Activated T-cell treated with anti-CD3 and anti-CD28 coated beads, Interleukin-2, amount 50 U/mL, for 72 hours (primary cell): ENCODE measurements at places on chromosomes 6 and 20.

DNA sequence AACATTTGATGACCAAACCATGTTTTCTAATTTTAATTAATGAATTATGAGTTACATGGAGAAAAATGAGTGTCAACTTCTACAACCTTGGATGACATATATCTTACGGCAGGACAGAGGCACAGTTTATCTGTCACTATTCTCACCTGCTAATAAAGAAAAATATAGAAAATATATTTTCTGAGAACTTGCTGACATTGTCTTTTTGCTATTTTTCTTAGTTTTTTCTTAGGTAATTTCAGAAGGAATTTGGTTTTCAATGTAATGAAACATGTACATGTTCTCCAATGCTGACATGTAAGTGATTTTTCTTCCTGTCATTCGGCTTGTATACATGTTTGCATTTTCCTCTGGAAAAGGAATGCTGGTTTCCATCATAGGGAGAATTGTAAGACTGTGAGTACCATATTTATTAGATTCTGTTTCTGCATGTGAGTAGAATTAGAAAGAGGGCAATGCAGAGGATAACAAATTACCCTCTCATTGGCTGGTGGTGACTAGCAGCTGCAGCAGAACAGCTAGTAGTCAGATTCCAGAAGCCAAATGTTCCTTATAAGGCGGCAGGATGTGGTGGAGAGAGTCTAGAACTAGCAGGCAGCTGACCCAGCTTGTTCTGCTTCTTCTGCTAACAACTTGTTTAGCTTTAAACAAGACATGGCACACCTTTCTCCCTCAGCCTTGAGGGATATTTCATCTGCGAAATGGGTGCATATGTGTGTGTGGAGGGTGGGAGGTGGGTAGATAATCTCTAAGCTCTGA, 132.8 kb upstream of the SPACA1 start:
- no peak overlapping the region for H3K27ac ChIP-seq
- no peak overlapping the region for H3K4me3 ChIP-seq
- no peak for DNase-seq
- H3K27me3 ChIP-seq, result peaks cover 10% of the 10 kb centered on the region
- peaks cover 9% of the 10 kb centered on the region for H3K4me1 ChIP-seq

- H3K4me1 ChIP-seq, result no peaks in the 10 kb centered on the region
- H3K27ac ChIP-seq, result no peak overlapping the region
- DNase-seq, result no peak
These were observed 364.6 kb downstream of the GJA1 start for GRCh38 chr6:121800047-121800446.

DNA sequence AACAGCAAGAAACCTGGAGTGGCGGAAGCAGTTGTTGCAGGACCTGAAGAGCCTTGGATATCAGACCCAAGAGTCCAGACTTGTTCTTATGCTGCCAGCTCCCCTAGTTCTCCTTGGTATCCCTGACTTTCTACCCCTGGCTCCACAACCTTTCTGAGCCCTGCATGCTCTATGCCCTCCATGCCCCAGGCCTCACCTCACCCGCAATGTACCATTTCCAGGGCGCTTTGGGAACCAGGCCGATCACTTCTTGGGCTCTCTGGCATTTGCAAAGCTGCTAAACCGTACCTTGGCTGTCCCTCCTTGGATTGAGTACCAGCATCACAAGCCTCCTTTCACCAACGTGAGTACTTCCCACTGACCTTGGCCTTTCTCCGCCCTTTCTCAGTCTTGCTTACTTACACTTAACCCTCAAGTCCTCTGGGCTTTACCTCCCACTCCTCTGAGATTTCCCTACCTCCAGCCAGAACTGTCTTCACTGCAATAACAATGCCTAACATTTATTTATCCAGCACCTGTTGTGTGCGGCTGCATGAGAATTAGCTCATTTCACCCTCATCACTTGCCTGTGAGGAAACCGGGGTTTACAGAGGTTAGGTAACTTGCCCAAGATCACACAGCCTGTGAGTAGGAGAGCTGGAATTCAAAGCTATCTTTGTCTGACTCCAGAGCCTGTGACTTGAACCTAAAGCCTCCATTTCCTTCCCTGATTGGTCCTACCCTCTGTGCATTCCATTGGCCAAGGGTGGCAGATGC, 2.3 kb downstream of the POFUT1 start:
- H3K36me3 ChIP-seq, result peaks cover 57% of the 10 kb centered on the region
- H3K4me3 ChIP-seq, result peak overlapping the region; percentile 91
- H3K4me1 ChIP-seq, result peaks cover 57% of the 10 kb centered on the region

- DNase-seq, result no peak
- no peak overlapping the region for H3K4me3 ChIP-seq
- no peaks in the 10 kb centered on the region for H3K36me3 ChIP-seq
- H3K4me1 ChIP-seq, result no peaks in the 10 kb centered on the region
- H3K27ac ChIP-seq, result no peak overlapping the region
These were observed 86.0 kb upstream of the SLC2A12 start for GRCh38 chr6:134138226-134138975.

- no peak overlapping the region for H3K4me3 ChIP-seq
- H3K27ac ChIP-seq, result no peak overlapping the region
- peaks cover 37% of the 10 kb centered on the region for H3K27me3 ChIP-seq
These were observed 3.2 kb upstream of the PPP1R3G start for GRCh38 chr6:5081955-5082354.

DNA sequence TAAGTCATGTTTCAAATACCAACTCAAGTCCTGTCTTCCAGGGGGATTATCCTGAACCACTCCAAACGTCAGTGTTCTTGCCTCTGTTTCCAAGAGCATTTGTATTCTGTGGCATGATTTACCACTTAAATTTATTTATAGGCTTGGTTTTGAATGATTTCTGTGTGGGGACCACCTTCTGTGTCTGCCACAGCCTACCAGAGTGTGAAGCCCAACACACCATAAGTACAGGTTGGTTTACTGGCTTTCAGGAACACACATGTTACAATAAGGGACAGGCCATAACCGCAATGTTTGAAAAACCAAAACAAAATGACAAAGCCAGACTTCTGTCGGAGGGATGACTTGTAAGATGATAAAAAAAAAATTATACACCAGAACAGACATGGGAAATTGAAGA, 56.5 kb upstream of the MAP3K7 start:
- H3K4me1 ChIP-seq, result no peaks in the 10 kb centered on the region
- H3K36me3 ChIP-seq, result no peaks in the 10 kb centered on the region
- H3K27ac ChIP-seq, result no peak overlapping the region
- no peak overlapping the region for H3K4me3 ChIP-seq

DNA sequence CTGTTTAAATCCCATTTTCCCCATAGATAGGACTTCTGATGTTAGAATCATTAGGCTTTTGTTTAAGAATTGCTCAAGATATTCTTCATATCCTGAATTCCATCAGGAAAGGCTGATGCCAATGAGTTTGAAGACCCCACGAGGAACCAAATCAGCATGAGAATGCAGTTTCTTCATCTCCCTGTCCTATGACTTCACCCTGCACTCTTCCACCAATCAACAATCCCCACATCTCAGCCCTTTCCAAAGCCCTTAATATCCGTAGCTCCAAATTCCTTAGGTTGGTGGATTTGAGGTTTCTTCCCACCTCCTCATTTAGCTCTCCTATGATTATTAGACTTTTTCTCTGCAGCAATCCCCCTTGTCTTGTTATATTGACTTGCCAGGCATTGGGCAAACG, 88.3 kb upstream of the PRND start:
- H3K4me1 ChIP-seq, result no peaks in the 10 kb centered on the region
- H3K27me3 ChIP-seq, result no peaks in the 10 kb centered on the region
- H3K27ac ChIP-seq, result no peak overlapping the region
- H3K36me3 ChIP-seq, result no peaks in the 10 kb centered on the region
- no peak for DNase-seq

DNA sequence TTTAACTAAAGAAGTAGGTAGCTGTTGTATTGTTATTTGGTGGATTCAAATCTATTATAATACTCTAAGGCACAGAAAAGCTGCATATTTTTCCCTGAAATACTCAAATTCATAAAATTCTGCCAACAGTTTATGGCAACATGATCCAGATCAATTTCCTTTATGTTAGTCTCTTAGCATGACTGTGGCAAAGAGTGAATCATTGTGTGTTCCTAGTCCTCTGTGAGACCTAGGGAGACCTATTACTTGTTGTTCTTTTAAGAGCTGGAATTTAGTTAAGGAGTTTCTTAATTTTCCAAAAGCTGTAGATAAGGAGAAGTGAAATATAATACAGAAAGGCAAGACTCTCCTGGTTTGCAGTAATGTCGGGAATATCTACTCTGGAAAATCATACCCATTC, 149.6 kb downstream of the RIMS1 start:
- no peak overlapping the region for H3K27ac ChIP-seq
- no peaks in the 10 kb centered on the region for H3K27me3 ChIP-seq
- H3K36me3 ChIP-seq, result no peaks in the 10 kb centered on the region

DNA sequence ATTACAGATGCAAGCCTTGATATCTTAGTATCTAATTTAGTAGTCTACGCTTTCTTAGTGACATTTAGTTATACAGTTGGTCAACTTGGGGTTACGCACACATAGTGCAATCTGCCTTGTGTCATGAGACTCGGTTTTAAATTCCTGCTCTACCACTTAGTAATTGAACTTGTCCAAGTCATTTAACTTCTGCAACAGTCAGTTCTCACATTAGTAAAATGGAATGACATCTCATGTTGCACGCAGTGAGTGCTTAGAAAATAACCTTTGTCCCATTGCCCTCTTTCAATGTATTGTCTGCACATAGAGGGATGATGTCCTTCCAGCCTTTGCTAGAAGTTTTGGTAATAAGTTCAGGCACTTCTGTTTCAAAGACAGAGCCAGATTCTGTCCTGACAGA, 48.6 kb downstream of the TMEM170B start:
- no peak overlapping the region for H3K4me3 ChIP-seq
- no peaks in the 10 kb centered on the region for H3K27me3 ChIP-seq
- no peaks in the 10 kb centered on the region for H3K4me1 ChIP-seq

GRCh38 chr20:44803383-44803941, 6.9 kb downstream of the RIMS4 start:
- no peak overlapping the region for H3K27ac ChIP-seq
- no peaks in the 10 kb centered on the region for H3K36me3 ChIP-seq
- H3K4me3 ChIP-seq, result no peak overlapping the region
- H3K27me3 ChIP-seq, result peaks cover 37% of the 10 kb centered on the region
- no peaks in the 10 kb centered on the region for H3K4me1 ChIP-seq
- DNase-seq, result no peak

DNA sequence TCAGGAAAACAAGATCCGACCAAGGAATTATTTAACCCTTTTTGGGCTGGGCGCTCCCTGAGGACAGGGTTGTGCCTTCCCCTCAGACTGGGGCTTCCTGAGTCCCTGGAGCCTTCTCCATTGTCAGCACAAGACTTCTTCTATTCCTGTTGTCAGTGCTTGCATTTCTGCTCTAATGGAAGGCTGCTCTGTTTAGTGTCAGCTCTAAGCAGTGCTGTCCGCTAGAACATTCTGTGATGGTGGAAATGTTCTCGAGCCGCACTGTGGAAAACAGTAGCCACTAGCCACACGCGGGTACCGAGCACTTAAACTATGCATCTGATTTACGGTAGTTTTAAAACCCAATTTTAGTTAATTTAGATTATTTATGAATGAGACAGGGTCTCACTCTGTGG, 64.0 kb downstream of the VEGFA start:
- no peaks in the 10 kb centered on the region for H3K36me3 ChIP-seq
- no peaks in the 10 kb centered on the region for H3K4me1 ChIP-seq

DNA sequence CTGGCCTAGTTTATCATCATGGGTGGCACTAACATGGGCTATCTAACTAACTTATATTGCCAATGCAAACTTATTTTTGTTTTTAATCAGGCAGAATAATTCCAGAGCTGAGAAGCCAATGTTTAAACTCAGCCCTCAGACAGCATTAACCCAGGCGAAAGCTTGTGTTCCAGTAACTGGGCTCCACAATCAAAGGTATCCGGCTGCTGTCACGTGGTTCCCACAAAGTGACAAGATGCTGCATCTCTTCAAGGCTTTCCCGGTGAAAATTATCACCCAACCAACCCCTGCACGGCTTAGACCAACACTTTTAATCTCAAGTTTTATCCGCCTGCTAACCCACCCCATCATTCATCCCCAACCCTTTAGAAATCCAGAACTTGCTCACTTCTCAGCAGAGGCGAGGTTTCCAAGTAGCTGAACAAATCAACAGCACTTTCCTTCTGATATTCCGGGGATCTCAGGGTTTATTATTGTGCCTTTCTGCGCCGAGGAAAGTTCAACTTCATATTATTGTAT, 885 bp downstream of the MTCL3 start:
- H3K27ac ChIP-seq, result no peak overlapping the region
- peaks cover 47% of the 10 kb centered on the region for H3K4me1 ChIP-seq
- peak overlapping the region; percentile 88 for H3K4me3 ChIP-seq
- H3K36me3 ChIP-seq, result no peaks in the 10 kb centered on the region
- peaks cover 49% of the 10 kb centered on the region for H3K27me3 ChIP-seq

GRCh38 chr20:45919542-45920399, 7.8 kb upstream of the PLTP start:
- peaks cover 12% of the 10 kb centered on the region for H3K4me1 ChIP-seq
- H3K27me3 ChIP-seq, result peaks cover 19% of the 10 kb centered on the region
- H3K27ac ChIP-seq, result no peak overlapping the region
- no peak overlapping the region for H3K4me3 ChIP-seq
- no peak for DNase-seq

- H3K36me3 ChIP-seq, result no peaks in the 10 kb centered on the region
- no peak for DNase-seq
- no peak overlapping the region for H3K4me3 ChIP-seq
These were observed 17.0 kb downstream of the MDGA1 start for GRCh38 chr6:37680668-37681067.

DNA sequence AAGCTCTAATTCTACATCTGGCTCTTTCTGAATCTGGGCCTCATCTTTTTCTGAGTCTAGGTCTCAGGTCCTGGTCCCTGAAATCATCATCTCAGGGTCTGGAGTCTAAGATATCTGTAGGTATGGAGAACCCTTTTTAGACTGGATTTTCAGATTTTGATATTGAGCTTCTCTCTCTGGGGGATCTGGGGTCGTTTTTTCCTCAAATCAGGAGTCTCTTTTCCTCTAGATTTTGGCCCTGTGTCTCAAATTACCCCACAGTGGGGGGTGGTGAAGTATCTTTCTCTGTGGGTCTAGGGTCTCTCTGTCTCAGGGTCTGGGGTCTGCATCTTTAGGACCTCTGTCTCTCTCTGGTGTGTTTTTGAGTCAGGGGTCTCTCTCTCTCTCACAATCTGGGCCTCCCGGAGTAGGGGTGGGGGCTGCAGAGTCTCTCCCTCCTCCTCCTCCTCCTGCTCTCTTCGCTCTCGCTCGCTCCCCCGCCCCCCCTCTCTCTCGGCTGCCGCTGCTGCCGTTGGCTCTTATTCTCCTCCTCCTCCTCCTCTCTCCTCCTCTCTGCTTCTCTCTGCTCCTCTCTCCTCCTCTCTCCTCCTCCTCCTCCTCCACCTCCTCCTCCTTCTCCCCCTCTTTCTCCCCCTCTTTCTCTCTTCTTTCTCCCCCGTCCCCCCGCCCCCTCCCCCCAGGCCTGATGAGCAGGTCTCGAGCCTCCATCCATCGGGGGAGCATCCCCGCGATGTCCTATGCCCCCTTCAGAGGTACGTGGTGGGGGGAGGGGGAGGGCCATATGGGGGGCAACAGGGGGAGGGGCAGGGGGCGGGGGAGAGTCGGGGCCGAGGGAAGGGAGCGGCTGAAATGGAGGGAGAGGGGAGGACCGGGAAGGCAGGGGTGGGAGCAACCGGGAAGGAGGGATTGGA, at the start of gene SYNGAP1:
SYNGAP1 (plus strand) TSS at position 486 of the 911 bp plus-strand sequence; CDS start at position 686, 200 bp downstream.
- peak; percentile 52 for DNase-seq
- peak within 1 kb of the TSS; percentile 99 for H3K27ac ChIP-seq
- no peaks in the 10 kb centered on the region for H3K27me3 ChIP-seq
- peak within 1 kb of the TSS; percentile 98 for H3K4me3 ChIP-seq
- H3K4me1 ChIP-seq, result peaks cover 78% of the 10 kb centered on the region
- H3K36me3 ChIP-seq, result peaks cover 14% of the 10 kb centered on the region

GRCh38 chr6:13248994-13249393, 79.3 kb downstream of the TBC1D7 start:
- no peaks in the 10 kb centered on the region for H3K27me3 ChIP-seq
- H3K4me3 ChIP-seq, result no peak overlapping the region
- H3K36me3 ChIP-seq, result peaks cover 1% of the 10 kb centered on the region
- no peak overlapping the region for H3K27ac ChIP-seq
